CD4-positive, alpha-beta T cell treated with Interleukin-21 for 1 hour (primary cell): ENCODE measurements at places on chromosomes 3 and 15.

DNA sequence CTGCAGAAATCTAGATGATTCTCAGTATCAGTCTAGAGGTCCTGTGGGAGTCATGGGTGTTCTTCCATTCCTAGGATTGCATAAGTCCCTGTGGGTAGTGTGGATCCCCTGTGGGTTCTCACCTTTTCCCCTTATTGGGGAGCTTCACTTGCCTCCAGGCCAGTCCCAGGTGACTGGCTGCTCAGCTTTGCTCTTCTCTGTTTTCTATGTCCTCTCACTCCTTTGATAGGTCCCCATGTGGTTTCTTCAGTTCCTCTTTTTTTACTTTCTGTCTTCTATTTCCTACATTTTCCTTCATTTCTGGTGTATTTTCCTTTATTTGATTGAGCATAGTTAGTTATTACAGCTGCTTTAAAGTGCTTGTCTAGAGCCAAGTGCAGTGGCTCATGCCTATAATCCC is 10.9 kb downstream of the TEX55 start:
- DNase-seq, result no peak

DNA sequence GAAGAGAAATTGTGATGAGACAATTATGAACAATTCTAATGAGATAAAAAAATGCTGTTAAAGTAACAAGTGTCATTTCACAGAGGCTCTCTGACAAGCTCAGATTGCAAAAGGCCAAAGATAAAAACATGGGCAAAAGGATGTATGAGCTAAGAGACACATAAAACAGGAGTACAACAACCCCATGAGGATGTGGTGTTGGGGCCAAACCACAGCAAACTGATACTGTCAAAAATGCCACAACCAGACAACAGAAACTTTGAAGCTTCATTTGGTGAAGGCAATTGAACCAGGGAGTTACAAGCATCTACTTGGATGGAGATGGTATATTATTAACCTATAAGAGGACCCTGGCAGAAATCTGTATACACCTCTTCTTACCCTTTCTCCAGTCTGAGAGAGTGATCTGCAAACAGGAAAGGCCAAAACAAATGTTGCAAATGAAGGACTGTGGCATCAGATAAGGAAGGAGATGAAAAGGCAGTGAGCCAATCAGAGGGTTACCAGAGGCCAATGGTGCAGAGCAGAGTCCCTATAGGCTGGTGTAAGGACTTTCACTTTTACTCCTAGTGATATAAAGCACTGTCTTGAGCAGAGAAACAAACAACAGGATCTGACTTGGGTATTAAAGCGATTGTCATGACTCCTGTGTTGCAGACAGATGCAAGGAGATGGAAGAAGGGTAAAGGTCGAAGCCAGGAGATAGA is 659.0 kb downstream of the NTRK3 start:
- peak; percentile 49 for DNase-seq

GRCh38 chr15:64251121-64251520 is 88.3 kb upstream of the PPIB start:
- peak; percentile 13 for DNase-seq

- no peak for DNase-seq
These were observed 102.5 kb downstream of the GAP43 start for GRCh38 chr3:115725800-115726199.

- DNase-seq, result no peak
These were observed 320.5 kb upstream of the UMPS start for GRCh38 chr3:124409650-124410275.

GRCh38 chr3:194070220-194070633 is 65.7 kb upstream of the HES1 start:
- no peak for DNase-seq

DNA sequence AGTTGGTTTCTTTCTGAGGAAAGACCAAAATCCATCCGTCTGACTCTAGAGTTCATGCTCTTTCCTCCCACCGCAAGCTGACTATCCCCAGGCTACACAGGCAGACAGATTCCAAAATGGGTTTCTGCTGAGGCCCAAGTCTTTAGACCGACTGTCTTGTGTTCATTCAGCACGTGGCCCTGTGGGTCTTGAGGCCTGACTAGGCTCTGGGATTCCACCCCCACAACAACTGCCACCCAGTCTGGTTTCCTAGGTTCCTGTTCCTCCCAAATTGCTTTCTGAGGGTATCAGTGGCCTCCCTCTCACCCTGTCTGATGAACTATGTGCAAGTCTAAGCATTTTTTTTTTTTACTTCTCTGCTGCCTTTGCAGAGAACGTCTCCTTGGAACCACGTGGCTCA is 67.7 kb downstream of the CYP19A1 start:
- DNase-seq, result no peak

DNA sequence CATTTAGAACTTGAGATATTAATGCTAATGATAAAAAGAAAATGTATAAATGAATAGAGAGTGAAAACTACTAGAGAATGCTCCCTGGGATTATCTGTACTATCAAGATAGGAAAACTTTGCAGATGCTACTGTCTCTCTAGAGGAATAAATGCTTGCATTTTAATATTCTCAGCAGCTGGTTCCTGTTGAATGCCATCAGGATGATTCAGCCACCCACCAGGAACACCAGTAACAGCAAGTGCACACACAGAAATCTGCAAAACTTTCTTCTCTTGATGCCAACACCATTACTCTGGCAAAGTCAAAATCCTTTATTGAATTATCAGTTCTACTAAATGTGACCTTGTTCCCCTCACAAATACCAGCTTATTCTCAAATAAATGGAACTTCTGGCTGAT is 148.4 kb downstream of the TIGIT start:
- no peak for DNase-seq

DNA sequence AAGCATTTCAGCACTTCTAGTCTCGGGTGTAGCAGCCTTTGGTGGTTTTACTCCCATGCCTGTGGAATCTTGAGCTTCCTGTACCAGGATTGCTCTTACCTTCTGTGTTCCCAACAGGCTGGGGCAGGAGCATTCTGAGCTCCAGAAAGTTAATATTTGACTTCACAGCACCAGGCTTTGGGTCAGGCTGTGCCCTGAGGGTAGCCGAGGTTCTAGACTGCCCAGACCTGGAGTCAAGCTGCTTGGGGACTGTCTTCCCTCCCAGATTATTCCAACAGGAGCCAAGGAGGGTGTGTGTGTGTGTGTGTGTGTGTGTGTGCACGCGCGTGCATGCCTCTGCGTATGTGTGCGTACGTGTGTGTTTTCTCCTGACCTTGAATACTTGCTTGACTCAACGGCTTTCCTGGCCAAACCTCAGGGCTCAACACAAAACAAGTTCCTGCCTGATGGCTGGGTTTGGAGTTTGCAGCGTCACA is 94.8 kb downstream of the FLNB start:
- no peak for DNase-seq

- peak; percentile 10 for DNase-seq
These were observed 26.0 kb downstream of the SORD start for GRCh38 chr15:45048794-45049631.

DNA sequence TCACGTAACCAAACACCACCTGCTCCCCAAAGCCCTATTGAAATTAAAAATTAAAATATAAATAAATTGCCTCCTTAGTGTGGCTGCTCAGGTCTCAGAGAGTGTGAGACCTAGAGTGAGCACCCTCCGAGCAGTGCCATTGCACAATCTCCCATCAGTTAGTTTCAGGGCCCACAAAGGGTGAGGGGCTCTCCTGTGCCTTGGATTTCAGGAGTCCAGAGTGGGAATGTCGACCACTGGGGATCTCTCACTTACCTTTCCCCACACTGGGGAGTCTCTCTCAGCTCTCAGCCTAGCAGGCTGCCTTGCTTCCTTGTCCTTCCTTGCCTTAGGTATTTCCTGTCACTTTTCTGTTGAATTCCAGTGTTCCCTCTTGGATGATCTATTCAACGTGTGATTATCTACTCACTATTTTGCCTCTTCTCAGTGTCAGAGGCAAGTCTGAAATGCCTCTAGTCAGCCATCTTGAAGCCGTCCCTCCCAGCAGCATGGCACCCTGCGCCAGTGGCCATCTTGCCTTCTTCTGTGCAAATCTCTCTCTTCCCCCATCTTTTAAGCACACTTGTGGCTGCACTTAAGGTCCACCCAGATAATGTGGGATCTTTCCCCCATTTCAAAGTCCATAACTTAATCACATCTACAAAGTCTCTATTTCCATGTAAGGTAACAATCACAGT is 119.3 kb downstream of the LRRK1 start:
- DNase-seq, result no peak

DNA sequence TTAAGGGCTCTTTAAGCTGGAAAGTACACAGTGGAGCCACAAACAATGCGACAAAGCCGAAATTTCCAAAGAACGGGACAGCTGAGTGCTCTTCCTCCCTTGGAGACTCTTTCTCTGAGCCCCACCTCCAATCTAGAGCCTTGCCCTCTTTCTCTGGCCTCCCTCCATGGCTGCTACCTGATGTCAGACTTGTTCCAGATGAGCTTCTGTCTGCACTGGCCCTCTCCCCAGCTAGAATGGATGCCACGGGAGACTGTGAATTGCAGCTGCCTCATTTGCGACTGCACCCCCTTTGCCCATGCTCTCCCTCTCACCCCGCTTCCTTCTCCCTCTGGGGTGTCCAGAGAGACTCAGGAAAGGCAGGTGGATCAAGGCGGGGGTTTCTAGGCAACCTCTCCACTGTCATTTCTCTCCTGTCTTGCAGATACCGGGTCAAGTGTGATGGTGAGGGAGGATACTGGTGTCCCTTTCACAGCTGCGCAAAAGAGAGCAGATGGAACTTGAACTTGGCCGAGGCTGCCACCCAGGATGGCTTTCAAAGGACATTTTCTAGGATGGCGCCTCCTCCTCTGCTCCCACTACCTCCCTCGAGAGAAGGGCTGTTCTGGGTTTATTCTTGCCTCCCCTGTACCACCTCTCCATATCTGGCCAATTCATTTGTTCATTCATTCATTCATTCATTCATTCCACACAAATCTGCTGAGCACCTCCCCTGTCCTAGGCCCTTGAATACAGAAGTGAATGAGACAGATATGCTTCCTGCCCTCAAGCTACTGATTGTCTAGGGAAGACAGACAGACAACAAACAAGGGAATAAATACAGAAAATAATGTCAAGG is 12.8 kb downstream of the ATP2B2 start:
- DNase-seq, result no peak

DNA sequence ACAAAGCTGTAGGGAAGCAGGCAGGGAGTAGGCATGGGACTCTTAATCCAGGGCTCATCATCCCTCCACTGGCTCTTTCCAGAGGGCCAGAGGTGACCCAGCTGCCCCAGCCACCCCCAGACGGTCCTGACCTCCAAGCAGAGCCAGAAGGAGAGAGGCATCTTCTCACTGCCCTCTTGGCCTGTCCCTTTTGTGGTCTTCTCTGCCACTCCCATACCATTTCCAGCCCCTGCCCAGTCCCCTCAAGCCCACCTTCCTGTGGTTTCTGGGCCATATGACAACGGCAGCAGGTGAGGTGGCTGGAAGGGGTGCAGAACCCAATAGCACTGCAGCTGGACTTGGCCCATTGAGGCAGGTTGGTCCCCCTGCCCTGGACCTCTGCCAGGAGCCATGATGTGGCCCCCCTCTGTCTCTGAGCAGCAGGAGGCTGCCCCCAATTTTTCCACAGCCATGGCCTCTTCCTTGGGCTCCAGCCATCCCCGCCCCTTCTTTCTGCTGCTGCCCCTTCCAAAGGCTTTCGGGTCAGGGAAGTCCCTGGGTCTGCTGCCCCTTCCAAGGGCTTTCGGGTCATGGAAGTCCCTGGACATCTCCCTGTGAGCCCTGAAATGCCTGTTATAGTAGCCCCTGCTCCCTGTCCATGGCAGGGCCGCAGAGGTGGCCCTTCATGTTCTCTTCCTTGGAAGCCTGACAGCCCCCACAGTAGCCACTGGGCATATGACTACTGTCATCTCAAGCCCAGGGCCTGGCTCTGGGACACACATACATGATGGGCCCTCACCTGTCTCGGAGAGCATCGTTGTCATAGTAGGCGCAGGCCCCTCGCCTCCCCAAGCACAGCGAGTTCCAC is 39.5 kb upstream of the RAB6B start:
- DNase-seq, result no peak

GRCh38 chr3:12309716-12310115 is 20.8 kb downstream of the PPARG start:
- DNase-seq, result no peak

DNA sequence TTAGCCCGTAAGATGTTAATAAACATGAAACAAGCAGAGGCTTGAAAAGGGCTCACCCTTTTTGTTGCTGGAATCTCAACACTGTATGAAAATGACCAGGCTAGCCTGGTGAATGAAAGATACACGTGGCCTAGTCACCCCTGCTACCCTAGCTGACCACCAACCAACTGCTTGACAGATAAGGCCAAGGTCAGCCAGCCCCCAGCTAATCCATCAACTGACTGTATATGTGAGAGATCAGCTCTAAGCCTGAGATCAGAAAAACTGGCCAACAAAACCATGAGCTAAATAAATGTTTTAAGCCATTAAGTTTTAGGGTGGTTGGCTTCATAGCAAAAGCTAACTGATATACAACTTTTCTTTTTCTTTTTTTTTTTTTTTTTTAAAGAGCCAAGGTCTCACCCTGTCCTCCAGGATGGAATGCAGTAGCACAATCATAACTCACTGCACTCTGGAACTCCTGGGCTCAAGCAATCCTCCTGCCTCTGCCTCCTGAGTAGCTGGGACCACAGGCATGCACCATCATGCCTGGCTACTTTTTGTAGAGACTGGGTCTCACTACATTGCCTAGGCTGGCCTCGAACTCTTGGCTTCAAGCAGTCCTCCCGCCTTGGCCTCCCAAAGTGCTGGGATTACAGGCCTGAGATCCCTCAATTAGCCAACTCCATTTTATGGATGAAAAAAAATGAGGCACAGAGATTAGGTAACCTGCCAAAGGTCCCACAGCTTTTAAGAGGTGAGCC is 34.6 kb downstream of the SH3BP5 start:
- no peak for DNase-seq

DNA sequence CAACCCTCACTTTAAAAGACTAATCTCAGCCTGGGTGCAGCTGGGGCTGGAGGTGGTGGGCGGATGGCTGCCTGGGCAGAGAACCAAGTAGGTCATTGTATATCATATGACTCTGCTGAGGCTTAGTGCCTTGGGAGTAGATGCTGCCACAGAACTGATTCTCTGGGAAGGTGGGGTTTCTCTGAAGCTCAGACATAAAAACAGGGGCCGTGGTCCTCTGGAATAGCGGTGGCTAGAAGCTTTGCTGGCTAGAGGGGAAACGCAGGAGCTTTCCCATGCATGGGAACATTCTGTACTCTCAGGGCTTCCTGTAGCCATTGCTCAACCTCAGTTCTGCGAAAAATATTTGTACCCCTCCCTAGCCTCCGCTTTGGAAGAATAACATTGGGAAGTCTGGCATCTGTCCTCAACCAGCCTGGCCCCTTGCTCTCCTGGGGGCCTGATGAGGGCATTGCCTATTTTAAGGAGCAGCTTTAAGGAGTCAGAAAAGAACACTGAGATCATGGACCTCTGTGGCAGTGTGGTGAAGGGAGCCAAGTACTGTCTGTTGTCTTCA is 14.7 kb downstream of the TIMP4 start:
- no peak for DNase-seq

- DNase-seq, result no peak
These were observed 59.1 kb downstream of the TRPM7 start for GRCh38 chr15:50627351-50628055.

GRCh38 chr3:80142714-80143113 is 374.9 kb upstream of the ROBO1 start:
- DNase-seq, result no peak

GRCh38 chr3:193464889-193465288 is 86.3 kb upstream of the ATP13A5 start:
- DNase-seq, result no peak
